Cerebellar cortex (tissue), 1 donor: ENCODE measurements at places on chromosomes 3 and 15.

GRCh38 chr3:18344306-18345014 lies 80.7 kb downstream of the SATB1 start:
- DNase-seq = no peak

- DNase-seq = peak; percentile 91
Measured at GRCh38 chr3:39972508-39972907, 163.1 kb downstream of the MYRIP start.

DNA sequence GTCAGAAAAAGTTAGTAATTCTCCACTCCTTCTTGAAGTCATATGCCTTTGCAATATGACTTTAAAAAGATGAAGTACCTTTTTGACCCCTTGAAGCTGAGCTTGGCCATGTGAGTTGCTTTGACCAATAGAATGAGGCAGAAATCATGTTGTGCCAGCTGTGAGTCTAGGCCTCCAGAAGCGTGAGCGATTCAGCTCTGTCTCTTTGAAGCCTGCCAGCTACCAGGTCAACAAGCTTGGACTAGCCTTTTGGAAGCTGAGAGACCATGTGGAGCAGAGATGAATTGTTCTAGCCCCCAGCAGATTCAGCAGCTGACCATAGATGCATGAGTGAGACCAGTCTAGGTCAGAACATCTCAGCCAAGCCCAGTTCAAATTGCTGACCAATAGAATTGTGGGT lies 69.8 kb upstream of the EOMES start:
- DNase-seq = peak; percentile 42

DNA sequence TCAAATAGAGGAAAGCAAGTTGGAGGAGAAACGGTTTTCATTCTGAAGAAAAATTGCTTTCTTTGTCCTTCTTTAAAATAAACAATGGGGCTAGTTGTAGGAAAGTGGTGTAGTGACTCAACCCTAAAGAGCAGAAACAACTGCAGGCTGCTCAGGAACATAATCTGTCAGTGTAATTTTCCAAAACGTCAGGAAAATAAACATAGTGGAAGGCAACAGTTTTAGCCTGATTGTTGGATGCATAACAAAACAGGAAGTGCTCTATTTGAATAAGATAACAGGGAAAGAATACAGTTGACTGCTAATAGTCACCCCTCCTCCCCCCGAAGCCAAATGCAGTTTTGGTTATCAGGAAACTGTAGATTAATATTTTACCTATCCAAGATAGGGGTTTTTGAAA lies 167.6 kb downstream of the ECT2 start:
- no peak for DNase-seq

GRCh38 chr3:58144478-58145325 lies 66.1 kb downstream of the DNASE1L3 start:
- no peak for DNase-seq

GRCh38 chr3:167054926-167055325 lies 325.2 kb downstream of the ZBBX start:
- DNase-seq = no peak

DNA sequence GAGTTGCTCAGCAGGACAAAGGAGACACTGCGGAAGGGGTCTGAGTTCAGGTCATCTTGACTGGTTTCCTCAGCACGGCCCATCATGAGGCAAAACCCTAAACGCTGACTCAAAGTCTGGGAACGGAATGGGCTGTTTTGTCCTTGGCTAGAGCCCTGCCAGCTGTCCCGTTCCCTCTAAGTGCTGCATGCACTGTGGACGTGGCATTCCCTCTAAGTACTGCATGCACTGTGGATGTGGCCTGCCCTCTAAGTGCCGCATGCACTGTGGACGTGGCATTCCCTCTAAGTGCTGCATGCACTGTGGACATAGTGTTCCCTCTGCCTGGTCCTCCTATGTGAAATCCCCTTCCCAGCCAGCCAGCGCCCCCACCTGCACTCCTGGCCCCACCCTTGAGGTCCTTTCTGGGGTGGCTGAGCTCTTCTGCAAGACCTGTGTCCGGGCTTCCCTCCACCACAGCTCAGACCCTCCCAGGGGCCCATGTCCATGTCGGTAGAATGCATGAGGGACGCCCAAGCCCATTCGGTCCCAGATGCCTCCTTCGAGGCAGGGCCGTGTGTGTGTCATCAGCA lies 36.7 kb downstream of the TM2D3 start:
- no peak for DNase-seq

GRCh38 chr3:67290438-67290837 lies 292.3 kb downstream of the KBTBD8 start:
- DNase-seq = no peak

DNA sequence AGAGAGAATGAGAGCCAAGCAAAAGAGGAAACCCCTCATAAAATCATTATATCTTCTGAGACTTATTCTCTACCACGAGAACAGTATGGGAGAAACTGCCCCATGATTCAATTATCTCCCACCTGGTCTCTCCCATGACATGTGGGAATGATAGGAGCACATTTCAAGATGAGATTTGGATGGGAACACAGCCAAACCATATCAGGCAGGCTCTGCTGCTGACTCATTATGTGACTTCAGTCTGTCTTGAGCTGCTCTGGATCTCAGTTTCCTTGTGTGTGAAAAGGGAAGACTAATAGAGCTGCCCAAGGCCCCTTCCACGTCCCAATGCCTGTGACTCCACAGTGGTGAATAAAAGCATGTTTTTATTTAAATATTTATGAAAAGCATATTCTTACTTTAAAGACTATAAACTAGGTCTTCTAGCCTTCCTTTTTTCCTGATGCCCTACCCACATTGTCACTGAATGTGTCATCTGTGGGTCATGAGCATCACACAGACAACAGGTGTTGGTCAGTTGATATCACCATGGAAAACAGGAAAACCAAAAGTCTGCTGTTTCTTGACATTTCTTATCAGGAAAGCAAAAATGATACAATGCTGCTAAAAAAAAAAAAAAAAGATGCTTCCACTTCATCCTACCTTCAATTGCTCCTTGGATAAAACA lies 96.0 kb upstream of the PPP2R3A start:
- DNase-seq = no peak

DNA sequence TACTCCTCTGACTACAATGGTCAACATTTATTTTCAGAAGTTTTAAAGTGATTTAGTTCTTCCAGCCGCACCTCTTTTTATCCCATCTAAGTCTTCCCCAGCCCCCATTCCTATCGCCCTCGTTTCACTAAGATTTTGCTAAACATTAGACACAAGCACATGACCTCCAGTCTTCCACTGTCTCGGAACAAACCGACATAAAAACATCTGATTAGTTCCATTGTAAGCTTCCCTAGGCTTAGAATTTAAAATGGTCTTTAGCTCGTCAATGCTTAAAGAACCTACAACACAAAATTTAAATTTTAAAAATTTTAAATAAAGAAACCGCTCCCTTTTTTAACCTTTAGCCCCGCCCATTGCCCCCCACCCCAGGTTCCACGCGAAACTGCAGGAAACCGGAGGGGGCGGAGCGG lies 284 bp upstream of the TSC22D2 start:
- DNase-seq = no peak

GRCh38 chr15:38076786-38077185 lies 142.3 kb downstream of the TMCO5A start:
- no peak for DNase-seq

GRCh38 chr15:43314171-43314570 lies 16.2 kb downstream of the LCMT2 start:
- no peak for DNase-seq

DNA sequence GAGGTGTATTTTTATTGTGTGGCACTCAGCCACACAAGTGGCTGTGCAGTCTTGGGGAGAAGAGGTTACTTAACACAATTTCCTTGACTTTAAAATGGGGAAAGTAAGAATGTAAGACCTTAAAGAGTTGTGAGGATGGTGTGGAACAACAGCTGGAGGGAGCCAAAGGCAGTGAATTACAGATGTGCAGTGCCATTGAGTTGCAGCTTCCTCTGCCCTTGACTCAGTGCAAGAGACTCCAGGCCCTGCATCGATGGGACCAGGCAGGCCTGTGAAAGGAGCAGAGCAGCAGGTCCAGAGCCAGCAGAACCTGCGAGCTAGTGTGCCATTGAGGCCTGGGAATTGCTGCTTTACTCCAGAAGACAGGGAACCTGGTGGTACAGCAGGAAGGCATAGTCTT lies 27.2 kb downstream of the EEFSEC start:
- peak; percentile 6 for DNase-seq

GRCh38 chr15:86876387-86876944 lies 796.8 kb downstream of the AGBL1 start:
- DNase-seq = no peak

DNA sequence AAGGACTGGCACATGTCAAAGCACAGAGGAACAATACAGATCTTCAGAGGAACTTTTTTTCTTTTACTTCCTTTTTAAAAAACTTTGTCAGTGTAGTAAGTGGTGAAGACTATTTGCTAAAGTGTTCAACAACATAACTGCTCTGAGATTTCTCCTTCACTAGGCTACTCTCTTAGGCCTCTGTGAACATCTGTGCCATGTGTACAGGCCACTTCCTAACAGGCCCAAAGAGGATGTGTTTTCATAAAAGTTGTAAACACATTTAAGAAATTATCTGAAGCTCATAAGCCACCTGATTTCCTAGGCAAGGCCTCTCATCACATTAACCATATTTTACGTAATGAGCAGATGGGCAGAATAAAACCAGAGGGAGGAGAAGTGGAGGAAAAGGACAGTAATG lies 235.4 kb downstream of the FHIT start:
- DNase-seq = no peak

- peak; percentile 70 for DNase-seq
Measured at GRCh38 chr3:52887166-52887565, 10.2 kb downstream of the STIMATE start.

DNA sequence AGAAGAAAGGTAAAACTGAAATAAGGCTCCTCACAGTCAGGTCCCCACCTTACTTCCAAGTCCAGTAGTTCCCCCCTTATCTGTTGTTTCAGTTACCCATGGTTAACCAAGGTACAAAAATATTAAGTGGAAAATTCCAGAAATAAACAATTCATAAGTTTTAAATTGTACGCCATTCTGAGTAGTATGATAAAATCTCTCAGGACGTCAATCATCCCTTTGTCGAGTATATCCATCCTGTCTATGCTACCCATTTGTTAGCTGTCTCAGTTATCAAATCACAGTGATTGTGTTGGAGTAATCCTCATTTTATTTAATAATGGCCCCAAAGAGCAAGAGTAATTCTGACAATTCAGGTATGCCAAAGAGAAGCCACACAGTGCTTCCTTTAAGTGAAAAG lies 43.9 kb downstream of the LRRFIP2 start:
- DNase-seq = no peak

GRCh38 chr3:128994581-128995546 lies 988 bp upstream of the CFAP92 start:
- DNase-seq = no peak

DNA sequence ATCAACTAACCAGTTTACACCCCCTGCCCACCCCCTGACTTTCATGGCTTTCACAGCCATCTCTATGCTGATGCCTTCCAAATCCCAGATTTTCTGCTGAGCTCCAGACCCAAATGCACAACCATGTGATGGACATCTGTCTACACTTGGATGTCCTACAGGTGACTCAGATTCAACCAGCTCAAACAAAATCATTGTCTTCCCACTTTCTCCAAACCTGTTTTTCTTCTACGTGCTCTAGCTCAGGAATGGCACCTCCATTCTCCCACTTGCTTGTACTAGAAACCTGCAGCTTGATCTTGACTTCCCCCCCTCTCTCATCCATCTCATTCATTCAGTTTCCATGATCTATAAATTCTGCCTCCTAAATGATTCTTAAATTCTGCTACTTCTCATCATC lies 34.1 kb upstream of the RARRES1 start:
- DNase-seq = no peak

GRCh38 chr3:197908957-197909701 lies 40.9 kb upstream of the RPL35A start:
- DNase-seq = no peak

DNA sequence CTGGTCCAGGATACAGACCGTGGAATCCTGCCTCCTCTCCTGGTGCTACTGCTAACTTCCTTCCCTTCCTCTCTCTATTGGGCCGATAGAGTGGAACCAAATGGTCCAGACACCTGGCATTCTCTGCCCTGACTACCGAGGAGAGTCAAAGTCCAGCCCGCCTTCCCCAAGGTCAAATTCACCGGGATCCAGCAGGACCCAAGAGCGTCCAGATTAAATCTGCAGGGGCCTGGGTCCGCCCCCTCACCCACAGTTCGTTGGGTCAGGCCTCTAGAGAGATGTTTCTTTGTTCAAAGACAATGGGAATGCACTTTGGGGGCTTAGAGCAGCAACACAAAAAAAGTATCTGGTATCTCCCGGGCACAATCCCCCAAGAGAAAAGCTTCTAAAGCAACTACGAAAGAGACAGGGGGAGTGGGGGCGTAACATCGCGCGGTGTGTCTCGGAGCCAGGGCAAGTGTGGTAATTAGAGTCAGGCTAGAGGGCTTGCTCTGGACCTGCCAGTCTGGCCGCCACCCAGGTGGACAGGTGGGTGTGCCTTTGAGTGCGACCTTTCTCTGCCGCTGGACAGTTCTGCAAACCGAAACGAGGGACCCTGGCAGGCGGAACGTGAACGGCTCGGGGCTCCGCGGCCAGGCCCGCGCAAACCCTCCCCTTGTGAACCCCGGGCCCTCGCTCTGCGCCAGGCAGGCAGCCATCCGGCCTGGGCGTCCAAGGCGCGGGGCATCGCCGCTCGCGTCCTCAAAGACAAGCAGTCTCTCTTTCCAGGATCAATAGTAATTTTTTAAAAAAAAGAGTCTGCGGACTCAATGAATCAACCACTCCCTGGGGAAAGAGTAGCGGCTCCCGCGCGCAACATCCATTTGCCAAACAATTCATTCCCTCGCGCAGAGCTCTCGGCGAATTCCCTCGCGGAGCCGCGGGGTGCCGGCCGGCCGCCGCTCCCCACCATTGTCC lies 806 bp downstream of the KLHL25 start:
- no peak for DNase-seq

GRCh38 chr3:98482717-98483482 lies 14.6 kb upstream of the OR5K2 start:
- DNase-seq = no peak

GRCh38 chr3:109569135-109569846 lies 231.9 kb upstream of the DPPA4 start:
- no peak for DNase-seq

DNA sequence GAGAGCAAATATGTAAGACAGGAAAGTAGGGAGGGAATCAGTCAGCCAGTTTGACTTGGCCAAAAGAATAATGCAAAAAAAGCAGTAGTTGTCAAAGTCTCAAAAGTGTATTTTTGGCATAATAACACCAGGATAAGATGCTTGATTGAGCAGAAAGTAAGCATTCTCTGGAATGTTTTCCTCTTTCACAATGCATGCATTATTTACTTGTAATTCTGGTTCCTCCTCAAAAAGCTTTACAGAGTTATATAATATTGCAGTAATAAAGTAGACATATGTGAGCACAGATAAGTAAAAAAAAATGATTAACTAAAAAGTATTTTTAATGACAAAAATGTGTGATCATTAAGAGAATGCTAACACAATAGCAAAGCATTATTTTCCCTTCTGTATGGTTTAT lies 285.9 kb upstream of the BCHE start:
- DNase-seq = no peak

GRCh38 chr3:150599611-150600297 lies 3.4 kb upstream of the SELENOT start:
- no peak for DNase-seq

- DNase-seq = no peak
Measured at GRCh38 chr15:88644741-88645140, 5.9 kb downstream of the ISG20 start.
